ENCODE measurements at places on chromosomes 7 and 10. TPM values are rescaled to one million over a fixed set of nuclear protein-coding genes. Genes with fewer than 3 reads are reported as not detected.

DNA sequence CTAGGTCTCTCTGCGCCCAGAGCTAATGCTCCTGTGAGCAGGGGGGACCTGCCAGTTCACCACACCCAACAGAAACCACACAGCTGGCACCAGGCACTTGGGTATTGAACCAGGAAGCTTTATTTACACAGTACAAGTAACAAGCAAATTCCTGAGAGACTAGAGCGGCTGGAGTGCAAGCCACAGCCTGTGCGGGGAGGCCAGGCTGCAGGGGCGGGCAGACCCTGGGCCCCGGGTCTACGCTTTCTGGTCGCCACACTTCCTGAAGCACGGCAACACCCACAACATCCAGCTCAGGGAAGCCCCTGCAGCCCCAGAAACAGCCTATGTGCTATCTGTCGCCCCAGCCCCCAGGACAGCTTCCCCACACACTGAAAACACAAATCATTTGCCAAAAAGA is 125.0 kb downstream of the FAM53B start:
- no peak for DNase-seq

GRCh38 chr10:52280051-52280450 is 34.0 kb upstream of the DKK1 start:
- no peak for DNase-seq

DNA sequence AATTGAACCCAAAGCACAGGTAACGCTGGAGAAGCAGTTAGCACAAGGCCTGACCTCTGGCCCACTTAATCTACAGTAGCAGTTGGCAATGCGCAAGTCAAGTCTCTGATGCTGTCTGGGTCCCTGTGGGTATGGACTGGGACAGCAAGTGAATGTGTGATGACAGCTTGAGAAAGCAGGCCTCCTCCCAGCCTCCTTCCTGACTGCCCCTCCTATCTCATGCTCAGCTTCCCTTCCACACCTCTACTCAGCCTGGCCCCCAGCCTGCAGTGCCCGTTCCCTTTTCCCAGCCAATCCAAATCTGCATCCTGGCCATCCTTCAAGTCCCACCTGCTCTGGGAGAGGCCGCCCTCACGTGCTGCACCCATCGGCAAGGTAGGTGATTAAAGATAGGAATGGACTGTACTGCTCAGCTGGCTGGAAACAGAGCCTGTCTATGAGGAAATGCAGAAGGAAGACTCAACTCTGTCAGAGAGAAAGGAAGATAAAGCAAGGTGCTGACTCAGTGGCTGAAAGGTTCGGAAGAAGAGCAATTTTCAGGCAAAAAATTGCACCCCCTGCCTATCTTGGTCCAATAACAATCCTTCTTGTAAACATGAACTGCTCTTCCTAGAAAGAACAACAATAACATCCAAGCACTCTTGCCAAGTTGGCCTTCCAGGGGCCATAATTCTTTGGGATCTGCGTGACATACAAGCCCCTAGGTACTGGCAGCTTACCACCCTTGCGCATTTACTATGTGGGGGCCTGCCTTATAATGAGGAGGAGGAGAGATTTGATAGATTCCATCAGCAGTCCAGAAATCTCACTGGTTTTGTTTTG is 16.6 kb upstream of the FGFR2 start:
- no peak for DNase-seq

The FAM180A gene
- total RNA-seq: 6.3 TPM

DNA sequence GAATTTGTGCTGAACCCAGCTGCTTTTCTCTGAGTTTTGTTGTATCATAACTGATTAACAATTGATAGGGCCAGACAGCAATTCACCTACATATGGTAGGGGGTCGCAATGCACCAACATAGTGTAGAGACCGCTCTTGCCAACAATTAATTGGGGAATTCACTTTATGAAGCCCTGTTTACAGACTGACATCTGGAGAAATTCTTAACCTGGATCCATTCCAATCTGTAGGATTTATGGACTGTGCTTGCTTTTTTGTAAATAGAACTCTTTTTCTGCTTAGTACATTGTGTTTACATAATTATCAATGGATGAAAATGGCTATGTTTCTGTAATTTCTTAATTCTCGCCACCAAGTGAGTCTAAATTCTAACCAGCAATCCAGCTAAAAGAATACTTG is 311.7 kb upstream of the BMPER start:
- no peak for DNase-seq

GRCh38 chr10:4626919-4627318 is 199.1 kb upstream of the AKR1E2 start:
- no peak for DNase-seq

- no peak for DNase-seq
These were observed 64.7 kb upstream of the CTTNBP2 start for GRCh38 chr7:117937753-117938483.

GRCh38 chr10:77251297-77252013 is 386.2 kb downstream of the KCNMA1 start:
- DNase-seq: no peak

- no peak for DNase-seq
These were observed 420.5 kb upstream of the GALNT17 start for GRCh38 chr7:70711452-70711851.

- no peak for DNase-seq
These were observed 989 bp downstream of the ERLIN1 start for GRCh38 chr10:100184840-100185239.

DNA sequence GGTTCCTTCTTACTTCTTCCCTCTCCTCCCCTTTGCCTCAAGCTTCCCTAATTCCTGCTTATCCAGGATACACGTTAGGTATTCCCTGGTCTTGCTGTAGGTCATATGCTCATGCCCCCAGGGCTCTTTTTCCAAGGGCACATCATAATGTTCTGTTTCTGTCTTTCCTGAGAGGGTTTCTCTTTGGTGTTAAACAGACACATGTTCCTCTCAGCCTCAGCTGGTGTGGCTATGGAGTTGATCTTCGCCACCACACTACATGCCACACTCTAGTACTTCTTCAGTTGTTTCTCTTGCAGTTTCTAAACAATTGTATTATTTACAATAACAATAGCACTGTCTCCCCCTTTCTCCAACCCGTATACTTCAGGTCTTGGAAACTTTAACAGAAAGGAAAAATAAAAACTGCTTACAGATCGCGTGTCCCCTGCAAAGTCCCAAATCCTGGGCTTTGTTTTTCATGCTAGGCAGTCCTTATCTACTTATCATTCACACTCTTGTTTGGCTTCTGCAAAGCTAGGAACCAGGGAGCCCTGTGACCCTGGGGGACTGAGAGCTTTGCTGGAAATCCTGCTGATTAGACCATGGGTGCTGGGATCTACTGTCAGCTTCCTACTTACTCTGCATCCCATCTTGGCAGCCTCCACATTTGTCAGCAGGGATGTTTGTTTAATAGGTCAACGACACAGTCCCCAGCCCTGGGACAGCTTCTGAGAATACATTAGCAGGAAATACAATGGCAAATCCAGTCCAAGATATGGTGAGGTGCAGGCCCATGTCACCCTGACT is 193.9 kb upstream of the BMPER start:
- no peak for DNase-seq
